GOT3 (cell line): ENCODE measurements at places on chromosomes 5 and 9.

DNA sequence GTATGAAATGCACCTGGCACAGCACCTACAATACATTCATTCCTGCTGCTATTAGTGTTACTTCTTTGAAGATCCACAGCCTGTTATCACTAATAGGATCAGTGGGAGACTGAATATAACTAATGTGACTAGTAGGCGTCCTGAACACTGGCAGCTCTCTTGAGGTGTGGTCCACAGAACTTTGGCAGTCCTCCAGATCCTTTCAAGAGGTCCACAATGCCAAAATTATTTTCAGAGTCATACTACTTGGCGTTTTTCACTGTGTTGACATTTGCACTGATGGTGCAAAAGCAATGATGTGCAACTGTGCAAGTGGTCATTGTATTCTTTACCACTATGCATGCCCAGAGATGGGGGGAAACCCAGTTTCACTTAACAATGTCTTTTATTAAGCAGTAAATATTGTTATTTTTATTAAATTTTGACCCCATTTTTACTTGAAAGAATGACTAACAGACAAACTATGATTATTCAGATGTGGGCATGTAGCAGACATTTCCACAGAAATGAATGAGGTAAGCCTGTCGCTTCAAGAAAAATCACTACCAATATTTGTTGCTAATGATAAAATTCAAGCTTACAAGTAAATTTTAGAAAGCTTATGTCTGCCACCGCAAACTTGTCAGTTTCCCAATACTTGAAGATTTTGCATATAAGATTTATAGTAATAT is 48.9 kb downstream of the ADRB2 start:
- DNase-seq = no peak

GRCh38 chr9:125296843-125297372 is 35.3 kb downstream of the GAPVD1 start:
- no peak for DNase-seq

- DNase-seq = no peak
Observed at GRCh38 chr5:5882706-5883105, 460.2 kb downstream of the ICE1 start.

DNA sequence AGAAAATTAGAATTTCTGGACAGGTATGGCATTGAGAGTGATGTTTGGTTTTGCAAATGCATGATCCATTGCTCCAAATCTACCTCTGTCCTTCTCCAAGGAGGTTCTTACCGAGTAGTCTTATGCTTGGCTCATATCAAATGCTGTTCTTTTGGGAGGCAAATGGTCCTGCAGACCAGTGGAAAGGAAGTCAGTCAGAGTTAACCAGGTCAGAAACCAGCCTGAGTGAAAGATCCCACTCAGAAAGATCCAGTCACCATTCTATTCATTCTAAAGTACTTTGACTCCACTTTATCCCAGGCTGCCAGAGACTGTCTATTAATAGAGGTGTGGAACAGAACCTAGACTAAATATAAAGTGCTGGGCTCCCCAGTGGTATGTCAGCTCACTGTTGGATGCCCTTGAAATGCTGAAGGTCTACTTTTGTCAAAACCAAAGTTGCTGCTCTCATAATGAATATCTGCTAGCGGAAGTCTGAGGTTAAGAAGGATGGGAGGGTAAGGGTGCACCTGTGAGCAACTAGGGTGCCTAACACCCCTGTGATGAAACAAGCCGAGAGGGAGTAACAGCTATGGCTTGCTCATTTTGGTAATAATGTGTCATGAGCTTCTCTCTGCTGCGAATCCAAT is 302.2 kb downstream of the ZNF608 start:
- no peak for DNase-seq

DNA sequence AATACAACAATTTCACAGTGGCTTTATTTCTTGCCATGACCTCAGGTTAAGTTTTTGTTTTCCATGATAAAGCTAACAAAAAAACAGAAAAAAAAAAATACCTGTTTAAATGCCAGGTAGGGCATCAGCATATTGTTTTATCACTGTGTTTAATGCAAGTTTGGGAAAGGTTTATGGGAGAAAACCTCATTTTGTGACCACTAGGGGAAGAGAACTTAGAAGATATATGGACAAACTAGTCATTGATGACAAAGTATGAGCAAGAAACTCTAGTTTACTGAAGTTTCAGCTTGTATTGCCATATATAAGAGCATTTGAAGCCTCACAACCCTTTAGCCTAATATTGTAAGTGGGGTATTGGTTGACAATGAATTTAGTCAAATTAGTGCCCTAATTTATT is 1431.4 kb upstream of the CDH18 start:
- DNase-seq = no peak

DNA sequence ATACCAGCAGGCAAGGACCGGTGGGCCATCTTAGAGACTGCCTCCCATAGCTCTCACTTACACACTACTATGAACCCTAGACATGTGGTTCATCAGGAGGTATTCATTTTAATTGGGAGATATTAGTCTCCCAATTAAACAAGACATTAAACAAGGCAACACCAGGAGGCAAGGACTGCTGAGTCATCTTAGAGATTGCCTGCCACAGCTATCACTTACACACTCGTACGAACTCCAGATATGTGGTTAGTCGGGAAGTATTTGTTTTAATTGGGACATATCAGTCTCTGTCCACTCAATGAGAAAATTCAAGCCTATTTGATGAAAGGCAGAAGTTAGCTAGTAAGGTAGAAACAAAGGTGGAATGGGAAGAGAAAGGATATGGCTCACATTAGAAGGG is 343.9 kb downstream of the NFIB start:
- DNase-seq = no peak

DNA sequence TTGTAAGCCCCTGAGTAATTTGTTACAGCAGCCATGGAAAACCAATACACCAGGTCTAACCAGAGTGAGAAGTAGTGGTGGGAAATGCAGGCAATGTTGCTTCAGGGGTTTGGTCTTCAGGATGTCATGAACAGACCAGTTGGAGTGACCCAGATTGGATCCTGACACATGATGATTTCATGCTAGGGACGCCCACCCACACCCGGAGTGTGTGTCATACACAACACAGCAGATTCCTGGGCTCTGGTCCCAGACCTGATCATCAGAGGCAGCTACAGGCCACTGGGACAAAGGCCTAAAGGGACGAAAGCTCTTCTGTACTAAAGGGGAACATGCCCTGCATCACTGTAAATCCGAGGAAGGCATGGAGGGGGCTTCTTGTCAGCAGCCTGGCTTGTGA is 194.2 kb downstream of the NSG2 start:
- DNase-seq = no peak

GRCh38 chr9:6584881-6585597 is 60.5 kb downstream of the GLDC start:
- DNase-seq = no peak

DNA sequence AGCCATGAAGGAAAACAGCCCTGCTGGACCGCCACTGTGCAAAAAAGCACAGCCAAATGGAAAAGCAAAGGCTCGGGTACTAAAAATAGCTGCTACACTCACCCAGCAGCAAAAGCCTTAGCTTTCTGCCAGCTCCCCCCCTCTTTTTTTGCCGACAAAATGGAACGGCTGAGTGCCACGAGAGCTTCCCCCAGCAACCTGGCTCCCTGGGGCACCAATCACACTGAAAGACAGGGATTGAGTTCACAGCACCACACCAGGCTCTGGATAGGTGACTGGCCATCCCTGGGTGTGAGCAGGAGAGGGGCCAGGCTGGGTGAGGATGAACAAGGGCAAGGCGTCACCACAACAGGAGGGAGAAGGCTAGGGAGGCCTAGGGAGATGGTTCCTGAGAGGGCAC is 66.7 kb downstream of the SIL1 start:
- no peak for DNase-seq

GRCh38 chr5:102313912-102314311 is 17.8 kb upstream of the SLCO4C1 start:
- no peak for DNase-seq

DNA sequence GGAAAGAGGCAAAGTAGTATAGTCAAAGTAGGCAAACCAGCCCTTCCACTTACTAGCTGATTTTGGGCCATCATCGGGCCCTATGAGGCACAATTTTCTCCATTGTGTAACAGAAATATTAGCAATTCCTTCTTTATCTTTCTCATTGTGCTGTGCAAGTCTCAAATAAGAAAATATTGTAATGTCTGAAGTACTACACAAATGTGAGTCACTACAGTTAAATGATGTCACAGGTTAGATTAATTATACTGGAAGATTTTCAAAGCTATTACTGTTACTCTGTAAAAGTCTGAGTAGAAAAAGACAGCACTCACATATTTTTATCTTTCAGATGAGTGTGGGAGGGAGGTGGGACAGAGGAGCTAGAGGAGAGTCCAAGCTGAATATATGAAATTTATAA is 12.4 kb upstream of the TMC1 start:
- DNase-seq = no peak

DNA sequence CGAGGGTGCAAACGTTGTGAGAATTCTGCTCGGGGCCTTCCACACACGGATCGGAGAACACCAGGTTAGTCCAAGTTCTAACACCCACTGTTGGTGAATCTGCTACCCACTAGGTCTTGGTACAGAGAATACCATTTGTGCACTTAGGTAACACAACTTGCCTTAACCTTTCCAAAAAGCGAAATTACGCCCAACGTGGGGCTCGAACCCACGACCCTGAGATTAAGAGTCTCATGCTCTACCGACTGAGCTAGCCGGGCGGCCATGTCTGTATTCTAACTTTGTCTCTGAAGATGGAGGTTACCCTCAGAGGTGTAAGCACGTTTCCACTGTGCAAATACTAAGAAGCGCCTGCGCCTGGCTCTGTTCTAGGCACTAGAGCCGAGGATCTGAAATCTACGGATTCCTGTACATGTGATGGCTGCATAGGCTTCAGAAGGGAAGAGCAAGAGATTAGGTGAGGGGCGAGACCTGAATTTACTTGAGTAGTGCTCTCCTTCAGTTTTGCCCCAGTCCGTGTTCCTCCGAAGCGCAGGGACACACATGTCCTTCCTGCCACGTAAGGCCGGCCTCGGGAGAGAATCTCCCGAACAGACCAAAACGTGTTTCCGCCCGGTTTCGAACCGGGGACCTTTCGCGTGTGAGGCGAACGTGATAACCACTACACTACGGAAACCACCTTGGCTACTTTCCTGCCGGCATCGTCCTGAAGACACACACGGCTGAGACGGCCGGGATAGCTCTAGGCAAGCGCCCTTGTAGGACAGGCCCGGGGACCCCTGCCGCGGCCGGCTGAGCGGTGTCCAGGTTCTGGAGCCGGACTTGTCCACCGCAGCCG is 1.1 kb upstream of the TRIM41 start:
- no peak for DNase-seq

GRCh38 chr5:150672237-150672883 is 11.3 kb downstream of the MYOZ3 start:
- DNase-seq = no peak

DNA sequence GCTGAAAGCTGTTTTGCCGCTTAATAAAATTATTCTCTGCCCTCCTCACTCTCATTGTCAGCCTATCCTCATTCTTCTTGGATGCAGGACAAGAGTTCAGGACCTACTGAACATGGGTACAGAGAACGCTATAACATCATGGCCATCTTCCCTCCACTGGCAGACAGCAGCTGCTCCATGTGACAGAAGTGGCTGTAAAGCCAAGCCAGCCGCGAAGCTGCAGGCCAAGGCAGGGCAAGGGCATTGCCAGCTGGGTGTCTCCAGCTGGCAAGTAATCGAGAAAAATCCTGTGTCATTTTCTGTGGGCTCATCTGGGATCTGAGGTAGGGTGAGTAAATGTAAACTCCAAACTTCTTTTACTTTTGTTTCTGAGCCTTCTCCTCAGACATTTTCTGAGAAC is 84.8 kb downstream of the SLC25A46 start:
- DNase-seq = no peak

DNA sequence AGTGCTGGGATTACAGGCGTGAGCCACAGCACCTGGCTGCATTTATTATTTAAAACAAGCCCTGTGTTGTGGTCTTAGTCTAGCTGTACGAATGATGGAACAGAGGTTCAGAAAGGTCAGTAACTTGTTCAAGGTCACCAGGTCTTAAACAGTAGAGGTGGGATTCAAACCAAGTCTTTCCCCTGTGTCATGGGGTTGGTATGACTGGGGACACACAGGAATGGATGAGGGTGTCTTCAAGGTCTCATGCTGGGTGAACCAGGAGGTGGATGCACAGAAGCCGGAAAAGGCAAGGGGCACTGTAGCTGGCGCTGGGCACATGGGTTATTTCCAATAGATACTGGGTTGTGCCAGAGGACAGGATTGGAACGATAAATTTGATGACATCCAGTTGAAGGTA is 32.2 kb upstream of the TJP2 start:
- no peak for DNase-seq

GRCh38 chr5:156119692-156120091 is 207.3 kb upstream of the SGCD start:
- DNase-seq = no peak

GRCh38 chr5:111463311-111463710 is 49.0 kb downstream of the STARD4 start:
- no peak for DNase-seq

DNA sequence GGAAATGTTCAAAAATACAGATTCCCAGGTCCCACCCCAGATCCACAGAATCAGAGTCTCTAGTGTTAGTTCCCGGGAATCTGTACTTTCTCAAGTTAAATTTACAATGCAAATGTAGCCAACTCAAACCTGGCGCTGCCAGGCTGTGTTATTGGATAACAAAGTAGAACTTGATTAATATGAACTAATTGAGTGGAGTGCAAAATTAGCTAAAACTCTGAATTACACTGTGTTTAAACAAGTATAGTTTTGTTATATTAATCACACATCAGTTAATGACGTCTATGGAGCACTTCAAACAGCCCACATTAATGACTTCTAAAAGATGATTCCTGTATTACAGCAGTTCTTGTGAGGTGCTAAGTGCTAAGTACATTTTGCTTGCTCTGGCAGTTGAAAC is 32.4 kb upstream of the CYFIP2 start:
- DNase-seq = no peak
